ENCODE measurements at places on chromosomes 1 and 21. TPM values are rescaled to one million over a fixed set of nuclear protein-coding genes. Genes with fewer than 3 reads are reported as not detected.

BEND5 gene
- 3.1 TPM for total RNA-seq

GRCh38 chr1:223853275-223853674 lies 7.5 kb upstream of the TP53BP2 start:
- DNase-seq, result no peak

DNA sequence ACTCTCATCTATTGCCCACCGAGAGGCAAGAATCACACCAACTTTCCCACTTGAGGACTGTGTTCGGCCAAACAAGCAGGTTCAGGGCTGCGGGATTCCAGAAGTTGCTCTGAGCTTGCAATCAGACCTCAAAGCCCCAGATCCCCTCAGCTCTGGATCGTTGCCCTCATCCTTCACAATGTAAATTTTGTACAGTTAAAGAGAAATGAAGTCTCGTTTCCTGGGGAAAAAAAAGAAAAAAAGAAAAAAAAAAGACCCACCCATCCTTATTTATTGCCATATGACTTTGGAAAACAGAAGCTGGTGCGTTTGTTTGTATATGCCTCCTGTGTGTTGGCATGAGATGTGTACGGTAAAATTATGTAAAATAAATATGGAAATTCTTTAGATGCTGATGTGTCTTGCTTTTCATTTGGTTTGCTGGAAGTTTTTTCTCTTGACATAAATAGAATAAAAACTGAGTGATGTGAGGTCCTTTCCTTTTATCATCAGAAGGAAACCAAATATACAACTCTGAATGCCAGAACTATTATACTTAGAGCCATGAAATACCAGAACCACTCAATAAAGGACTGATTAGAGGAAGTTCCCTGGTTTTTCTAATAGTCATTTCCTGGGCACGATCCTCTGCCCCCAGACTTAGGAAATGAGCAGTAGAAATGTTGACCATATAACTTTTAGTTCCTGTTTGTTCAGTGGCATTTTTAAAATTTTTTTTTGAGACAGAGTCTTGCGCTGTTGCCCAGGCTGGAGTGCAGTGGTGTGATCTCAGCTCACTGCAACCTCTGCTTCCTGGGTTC lies 48.7 kb downstream of the LHX4 start:
- DNase-seq, result peak; percentile 23

GRCh38 chr1:183778045-183778444 lies 26.9 kb upstream of the RGL1 start:
- DNase-seq, result no peak
